ENCODE measurements at places on chromosomes 2 and 18. TPM values are rescaled to one million over a fixed set of nuclear protein-coding genes. Genes with fewer than 3 reads are reported as not detected.

Gene TAF1B
- total RNA-seq = 14.4 TPM

- no peak for DNase-seq
These were observed 155.7 kb downstream of the RDH14 start for GRCh38 chr2:18404708-18405107.

Gene NT5DC4
- not detected for total RNA-seq

- DNase-seq = peak; percentile 22
These were observed 22.5 kb downstream of the KIF1A start for GRCh38 chr2:240797500-240797895.

GRCh38 chr2:223260681-223261080 is 208.7 kb downstream of the KCNE4 start:
- DNase-seq = no peak

Measured in ovary (tissue), 10 donors.